Inflammatory macrophage treated with lipopolysaccharide for 4 hours (primary cell): ENCODE measurements at places on chromosomes 5 and 9.

GRCh38 chr5:109589986-109590385, 99.7 kb upstream of the MAN2A1 start:
- no peak for DNase-seq

DNA sequence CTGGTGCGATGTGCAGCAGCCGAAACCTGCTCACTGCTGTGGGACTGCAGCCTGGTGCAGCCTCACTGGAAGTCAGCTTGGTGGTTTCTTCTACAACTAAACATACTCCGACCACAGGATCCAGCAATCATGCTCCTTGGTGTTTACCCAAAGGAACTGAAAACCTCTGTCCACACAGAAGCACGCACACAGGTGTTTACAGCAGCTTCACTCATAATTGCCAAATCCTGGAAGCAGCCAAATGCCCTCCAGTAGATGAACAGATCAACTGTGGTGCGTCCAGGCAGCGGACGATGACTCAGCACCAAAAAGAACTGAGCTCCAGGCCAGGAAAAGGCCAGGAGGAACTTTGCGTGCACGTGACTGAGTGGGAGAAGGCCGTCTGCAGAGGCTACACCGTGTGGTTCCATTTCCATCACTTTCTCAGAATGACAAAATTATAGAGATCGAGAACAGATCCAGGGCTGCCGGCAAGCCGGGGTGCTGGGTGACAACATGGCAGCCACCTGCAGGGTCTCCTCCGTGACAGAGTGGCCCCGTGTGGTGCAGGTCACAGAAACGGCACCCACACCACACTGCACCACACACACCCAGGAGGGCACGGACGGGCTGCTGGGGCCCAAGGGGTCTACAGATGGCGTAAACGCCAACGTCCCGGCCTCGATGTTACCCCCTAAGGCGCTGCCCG, 23.1 kb upstream of the NSMF start:
- DNase-seq: peak; percentile 86

GRCh38 chr9:18614651-18615050, 140.7 kb downstream of the ADAMTSL1 start:
- DNase-seq: no peak

DNA sequence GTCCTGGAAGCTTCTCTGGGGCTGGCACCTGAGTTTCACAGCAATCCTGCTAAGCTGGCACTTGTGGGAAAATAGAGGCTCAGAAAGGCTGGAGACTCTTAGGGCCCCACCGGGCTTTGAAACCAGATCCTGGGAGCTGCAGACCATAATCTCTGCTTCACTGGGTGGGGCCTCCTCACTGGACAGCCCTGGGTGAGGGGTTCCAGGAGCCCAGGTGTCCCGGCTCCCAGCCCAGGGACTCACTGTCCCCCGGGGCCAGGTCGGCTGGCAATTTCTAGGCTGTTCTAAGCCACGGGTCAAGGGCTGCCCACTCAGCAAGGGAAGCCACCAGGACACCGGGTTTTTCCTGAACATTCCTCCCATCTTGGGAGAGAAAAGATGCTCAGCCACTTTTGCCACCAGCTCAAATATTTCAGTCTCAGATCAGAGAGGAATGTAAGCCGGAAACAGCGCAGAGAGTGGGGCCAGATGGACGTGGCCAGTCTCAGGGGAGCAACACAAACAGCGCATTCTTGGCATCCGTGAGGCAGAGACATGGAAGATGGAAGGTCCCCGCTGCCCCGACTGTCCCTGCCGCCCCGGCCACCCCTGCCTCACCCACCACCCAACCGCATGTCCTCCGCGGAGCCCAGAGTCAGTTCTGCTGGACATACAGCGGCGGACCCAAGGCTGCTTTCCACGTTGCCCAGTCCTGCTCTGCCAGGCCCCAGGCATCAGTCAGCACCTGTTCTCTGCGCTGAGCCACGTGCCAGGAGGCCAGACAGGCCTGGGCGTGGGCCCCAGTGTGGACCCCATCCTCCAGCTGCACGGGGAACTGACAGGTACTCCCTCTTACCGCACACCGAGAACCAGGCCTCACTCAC, 72.6 kb downstream of the VAV2 start:
- DNase-seq: no peak

DNA sequence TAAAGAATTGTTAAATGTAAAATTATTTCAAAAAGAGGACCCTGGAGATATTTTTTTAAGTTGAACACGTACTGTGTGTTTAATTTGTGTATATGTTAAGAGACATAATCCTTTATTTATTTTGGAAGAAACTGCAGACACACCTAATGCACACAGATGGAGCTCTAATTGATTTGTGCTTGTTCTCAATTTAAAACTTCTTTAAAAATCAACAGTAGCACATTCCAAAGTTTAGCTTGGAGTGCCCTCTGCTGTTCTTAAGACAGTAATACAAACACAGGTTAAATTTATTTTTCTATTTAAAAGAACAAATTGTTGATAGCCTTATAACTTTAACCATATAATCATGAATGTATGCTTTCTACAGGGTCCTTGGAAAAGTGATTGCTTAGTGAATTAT, 277.6 kb upstream of the ADAMTS16 start:
- DNase-seq: peak; percentile 0

DNA sequence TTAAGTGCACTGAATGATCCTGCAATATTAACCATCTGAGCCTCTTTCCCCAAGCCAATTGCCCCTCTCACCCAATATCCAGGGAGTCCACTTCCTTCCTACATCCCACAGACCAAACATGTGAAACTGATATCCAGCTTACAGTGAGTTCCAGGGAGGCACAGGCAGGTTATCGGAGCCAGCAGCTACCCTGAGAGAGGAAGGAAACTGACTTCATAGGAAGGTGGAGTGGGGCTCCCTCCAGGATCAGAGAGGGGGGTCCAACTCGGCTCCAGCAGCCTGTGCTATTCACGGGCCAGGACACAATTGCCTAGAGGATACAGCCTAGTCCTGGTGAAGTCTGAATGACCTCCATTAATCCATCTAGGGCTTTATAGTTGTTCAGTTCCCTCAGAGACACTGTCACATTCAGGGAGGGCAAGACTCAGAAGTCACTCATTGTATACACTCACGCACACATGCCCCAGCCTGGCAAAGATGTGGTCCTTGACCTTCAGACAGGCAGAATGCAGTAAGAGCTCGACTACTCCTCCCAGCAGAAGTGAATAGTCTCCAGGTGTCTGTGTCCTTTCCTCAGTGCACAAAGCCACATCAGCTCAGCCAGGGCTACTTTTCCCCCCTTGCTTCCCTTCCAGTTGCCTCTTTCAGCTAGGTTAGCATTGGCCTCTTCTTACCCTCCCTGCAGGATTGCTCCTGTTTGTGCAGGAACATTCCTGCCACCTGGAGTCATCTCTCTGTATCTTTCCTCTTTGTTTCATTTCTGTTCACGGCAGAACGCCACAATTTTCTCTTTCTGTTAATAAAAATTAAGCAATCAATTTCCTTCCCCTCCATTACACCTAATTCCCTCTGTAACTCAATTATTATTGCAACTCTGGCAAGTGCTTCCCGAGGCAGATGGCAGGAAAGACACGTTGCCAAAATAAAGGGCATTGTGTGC, 501.7 kb downstream of the ARHGEF28 start:
- no peak for DNase-seq

DNA sequence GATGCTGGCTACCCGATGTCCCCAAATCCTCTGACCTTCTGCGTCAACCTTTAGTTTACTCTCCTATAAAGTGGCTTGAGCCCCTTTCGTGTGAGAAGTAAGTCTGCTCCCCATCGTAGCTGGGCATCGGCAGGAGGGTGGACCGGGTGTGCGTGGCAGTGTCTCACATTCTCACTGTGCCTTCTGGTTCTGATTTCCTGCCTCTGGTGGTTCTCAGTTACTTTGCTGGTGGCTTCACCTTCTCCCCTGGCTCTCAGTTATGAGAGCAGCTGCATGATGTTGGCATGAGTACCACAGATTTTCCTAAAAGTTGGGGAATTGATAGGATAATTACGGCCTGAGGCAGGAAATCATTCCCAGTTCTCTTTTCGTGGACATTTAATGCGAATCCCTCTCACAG, 47.0 kb upstream of the RPS23 start:
- DNase-seq: no peak

DNA sequence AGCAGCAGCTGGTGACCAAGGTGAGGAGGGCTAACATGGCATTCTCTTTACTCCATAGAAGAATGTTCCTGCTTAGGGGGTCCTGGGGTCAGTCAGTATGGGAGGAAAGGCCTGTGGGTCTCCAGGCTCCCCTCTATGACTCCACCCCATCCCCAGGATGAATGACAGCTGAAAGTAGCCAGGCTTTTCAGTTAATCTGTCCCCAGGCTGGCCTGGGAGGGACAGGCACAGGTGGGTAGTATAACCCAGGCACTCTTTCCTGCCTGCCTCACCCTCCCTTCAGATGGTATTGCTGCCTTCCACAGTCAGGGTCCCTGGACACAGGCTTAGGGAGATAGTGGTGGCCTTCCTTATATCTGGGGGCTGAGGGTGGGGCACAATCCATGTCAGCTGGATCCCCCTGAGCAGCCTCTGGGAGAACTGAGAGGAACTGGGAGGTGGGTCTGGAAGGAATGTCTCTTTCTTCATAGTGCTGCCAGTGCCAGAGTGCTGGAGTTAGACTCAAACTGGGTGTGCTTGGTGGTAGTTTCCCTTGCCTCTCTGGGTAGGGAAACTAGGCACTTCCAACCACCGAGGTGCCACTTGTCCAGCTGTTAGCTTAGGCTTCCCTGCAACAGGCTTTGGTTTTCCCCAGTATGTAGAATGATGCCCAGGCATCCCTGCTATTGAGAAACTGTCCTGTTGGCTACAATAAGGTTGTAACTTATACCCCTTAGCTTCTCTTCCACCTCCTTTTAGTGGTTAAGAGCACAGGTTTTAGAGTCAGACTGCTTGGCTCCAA, 27.8 kb downstream of the LARP1 start:
- DNase-seq: no peak

DNA sequence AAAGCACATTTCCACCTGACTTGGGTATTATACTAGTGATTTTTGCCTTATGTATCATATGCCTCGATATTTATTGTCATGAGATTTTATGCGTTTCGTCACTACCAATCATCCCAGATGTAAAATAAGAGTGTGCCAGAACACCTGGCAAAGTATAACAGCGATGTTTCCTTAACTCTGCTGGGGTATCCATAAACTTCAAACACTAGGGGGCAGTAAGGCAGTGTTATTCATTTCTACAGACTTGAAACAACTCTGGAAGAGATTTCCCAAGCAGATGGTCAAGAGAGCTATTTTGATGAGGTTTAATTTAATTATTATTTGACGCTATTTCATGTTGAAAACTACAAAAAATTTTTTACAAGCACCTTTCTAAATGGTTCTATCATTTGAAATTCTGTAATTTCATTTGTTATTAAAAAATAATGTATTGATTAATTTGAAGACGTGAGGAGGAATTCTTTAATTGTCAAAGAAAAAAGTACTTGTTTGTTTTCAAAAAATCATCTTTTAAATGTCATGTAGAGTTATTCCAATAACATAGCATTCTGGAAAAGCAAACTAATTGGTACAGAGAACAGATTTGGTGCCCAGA, 388.5 kb upstream of the CTNND2 start:
- DNase-seq: peak; percentile 20

GRCh38 chr9:119400606-119401005, 31.4 kb upstream of the BRINP1 start:
- DNase-seq: no peak

DNA sequence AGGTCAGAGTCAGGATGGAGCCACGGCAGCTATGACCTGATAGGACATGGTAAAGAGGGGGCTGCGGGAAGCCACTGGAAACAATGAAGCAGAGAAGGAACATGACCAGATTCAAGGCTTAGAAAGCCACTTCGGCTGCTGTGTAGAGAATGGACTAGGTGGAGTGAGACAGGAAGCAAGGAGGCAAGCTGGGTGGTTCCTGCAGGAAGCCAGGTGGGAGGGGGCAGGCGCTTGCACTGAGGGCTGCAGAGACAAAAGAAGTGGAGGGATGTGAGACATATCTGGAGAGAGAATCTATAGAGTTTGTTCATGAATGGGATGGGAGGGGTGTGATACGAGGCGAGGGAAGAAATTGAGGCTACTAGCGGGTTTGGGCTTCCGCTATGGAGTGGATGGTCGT, 19.0 kb upstream of the N4BP3 start:
- no peak for DNase-seq

GRCh38 chr5:93294996-93295395, 286.0 kb downstream of the NR2F1-AS1 start:
- DNase-seq: no peak
